ENCODE measurements at places on chromosomes 1 and 21.
A peak's percentile ranks its signal among the peaks of the same experiment; 100 is the strongest.

GRCh38 chr1:2233997-2234761 is 6.1 kb downstream of the SKI start:
- peak; percentile 93 for DNase-seq

DNA sequence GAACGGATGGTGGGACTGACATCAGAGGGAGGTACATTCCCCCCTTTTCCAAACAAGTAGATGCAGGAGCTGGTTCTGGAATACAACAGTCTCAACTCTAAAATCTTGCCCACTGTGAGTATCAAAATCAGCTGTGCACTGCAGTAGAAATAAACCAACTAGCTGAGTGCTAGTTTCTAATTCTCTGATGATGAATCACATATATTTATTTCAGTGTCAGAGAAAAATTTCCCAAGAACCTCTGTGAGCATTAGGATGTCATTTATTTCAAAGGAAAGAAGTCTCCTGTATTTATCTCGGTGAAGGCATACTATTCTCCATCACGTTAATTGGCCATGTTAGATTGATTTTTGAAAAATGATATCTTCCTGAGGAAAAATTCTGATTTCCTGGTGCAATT is 67.1 kb downstream of the LHX9 start:
- DNase-seq = no peak

DNA sequence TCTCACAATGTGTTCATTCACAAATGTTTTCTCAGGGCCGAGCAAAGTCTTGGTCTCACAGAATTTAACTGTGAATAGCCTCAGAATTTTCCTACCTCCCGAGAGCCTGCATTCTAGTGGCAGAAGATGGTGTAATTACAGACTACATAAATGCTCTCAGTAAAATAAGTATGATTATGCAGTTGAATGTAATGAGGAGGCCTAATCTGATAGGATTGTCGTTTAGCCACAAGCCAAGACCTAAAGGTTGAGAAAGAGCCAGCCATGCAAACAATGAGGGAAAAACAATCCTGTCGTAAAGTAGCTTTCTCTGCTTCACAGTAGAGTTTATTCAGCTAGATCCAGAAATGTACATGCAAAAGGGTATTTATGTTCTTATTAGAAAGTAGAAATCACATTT is 607.8 kb upstream of the B3GALT2 start:
- no peak for DNase-seq

DNA sequence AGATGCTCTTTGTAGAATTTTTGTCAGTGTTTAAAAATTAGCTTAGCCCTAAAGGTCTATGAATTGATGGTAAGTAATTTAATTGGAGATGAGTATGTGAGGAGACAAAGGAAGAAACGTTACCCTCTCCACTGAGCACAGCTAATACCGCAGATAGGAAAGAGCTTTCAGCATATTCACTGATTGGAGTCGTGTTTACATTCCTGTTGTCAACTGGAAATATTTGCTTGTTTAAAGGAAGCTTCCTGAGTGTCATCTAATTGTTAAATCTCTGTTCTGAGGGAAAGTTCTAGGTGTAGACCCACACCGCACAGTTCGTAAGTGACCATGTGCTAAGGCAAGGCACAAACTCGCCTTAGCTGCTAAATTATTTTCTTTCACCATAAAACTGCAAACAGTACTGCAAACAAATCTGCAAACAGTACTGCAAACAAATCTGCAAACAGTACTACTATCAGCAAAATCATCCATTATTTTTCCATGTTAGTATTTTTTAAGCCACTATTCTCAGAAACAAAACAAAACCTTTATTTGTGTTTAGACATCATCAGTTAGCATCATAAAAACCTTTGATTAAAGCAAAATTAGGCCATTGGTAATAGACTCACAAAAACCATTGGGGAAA is 32.6 kb downstream of the TOMM20 start:
- no peak for DNase-seq

GRCh38 chr1:77994117-77994705 is 10.5 kb upstream of the DNAJB4 start:
- DNase-seq = no peak

- DNase-seq = no peak
Measured at GRCh38 chr1:116460783-116461376, 87.8 kb downstream of the ATP1A1 start.

GRCh38 chr1:228021355-228022030 is 14.7 kb downstream of the WNT3A start:
- DNase-seq = no peak

DNA sequence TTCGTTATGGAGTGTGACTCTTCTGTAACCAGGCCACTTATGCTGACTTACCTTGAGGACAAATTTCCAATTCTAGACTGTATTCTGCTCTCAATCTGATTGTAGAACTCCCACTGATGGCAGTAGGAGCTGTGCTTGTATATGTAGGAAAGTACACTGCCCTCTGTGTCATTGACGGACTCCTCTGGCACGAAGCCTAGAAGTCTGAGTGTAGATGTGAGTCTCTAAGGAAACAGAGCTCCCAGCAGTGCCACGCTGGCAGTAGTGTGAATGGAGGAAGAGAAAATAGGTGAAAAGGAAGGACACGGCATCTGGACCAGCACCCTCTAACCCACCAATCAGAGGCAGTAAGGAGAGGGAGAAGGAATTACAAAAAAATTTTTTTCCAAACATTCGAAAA is 130.4 kb upstream of the ADGRL2 start:
- DNase-seq = no peak

DNA sequence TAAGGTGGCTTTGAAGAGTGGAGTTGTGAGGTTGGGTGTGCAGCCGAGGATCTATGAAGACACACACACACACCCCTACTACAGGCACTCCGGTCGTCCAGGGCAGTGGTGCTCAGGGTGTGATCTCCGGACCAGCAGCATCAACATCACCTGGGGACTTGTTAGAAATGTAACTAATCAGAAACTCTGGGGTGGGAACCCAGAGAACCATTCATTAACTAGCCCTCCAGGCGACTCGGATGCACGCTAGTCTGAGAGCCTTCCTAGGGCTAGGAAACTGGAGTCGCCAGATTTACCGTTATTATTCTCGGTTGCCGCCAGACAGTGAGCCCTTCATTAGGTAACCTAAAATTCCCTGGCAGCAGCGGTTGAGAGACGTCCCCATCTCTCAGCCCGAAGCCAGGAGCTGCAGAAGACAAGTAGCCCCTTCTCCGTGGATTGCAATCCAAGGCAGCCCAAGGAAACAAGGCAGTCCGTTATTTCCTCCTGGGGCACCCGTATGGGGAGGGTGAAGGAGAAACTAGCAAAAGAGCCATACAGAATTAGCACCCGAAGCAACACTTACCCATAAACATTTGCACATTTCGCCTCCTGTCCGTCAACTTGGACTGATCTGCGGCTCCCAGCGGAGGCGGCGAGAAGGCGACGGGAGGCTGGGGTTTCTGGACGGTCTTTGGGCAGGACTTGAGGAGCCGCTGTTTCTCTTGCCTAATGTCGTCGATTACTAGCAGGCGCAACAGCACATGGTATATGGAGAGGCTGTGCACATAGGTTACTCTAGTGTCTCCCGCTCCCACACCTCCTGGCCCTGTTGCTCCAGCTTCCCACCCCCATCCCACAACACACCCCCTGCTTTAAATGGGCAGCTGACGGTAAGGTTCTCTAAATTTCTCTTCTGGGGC is 2.9 kb upstream of the CCN1 start:
- no peak for DNase-seq

DNA sequence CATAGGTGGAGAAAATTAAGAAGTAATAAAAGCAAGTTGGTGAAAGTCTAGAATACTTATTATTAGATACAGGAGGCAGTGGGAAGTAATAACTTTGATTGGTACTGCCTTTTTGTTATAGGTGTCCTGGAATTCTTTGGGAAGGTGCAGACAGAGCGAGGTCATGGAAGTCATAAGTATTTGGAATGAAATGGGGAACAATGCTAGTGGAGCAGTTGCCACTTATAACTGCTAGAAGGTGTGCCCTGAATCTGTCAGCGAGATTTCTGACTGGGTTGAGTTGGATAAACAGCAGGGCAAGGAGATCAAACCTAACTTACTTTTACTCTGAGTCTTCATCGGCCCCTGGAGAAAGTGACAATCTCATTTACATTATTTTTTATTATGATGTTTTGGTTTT is 69.6 kb downstream of the LHX9 start:
- DNase-seq = no peak

- DNase-seq = no peak
Measured at GRCh38 chr1:19772053-19772452, 27.7 kb downstream of the TMCO4 start.

DNA sequence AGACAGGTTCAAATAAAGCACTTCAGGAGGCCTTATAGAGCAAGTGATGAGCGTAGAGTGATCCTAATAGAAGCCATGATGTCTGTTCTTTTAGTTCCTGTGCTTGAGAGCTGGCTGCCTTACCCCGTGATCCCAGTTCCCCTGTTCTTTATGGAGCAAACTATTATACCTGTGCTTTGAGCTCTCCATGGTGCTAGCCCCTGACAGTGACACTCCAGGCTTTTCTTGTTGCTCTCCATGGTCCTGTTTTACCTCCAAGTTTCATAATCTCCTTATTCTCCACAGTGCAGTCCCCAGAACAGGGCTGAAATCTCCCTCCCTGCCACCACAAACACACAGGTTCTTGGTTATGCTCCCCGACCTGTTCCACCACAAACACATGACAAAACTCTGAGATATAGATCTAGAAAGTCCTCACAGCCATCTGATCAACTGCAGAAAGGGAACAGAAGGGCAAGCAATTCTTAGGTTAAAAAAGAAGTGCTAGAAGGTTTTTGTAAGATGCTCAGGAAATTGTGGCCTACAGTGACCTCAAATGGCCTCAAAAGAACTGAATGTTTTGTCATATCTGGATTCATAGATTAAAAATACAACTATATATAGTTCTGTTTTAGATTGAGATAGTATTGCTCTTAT is 6.0 kb downstream of the CADM3 start:
- no peak for DNase-seq

- no peak for DNase-seq
Measured at GRCh38 chr1:20569523-20570098, 17.2 kb downstream of the FAM43B start.

DNA sequence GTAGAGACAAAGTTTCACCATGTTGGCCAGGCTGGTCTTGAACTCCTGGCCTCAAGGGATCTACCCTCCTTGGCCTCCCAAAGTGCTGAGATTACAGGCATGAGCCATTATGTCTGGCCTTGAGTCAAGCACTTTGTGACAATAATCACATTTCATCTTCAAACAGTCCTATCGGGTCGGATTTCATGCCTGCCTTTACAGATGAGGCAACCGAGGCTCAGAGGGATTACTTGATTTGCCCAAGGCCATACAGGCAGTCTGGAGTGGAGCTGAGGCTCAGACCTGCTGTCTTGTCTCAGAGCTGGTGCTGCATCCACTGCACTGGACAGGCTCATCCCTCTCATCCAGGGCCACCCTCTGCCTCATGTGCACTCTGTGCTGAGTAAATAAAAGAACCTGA is 26.6 kb downstream of the FAM151A start:
- DNase-seq = no peak

GRCh38 chr21:14300074-14300473 is 82.9 kb downstream of the HSPA13 start:
- DNase-seq = no peak

GRCh38 chr21:44576025-44576420 is 2.5 kb downstream of the KRTAP10-4 start:
- DNase-seq = no peak

DNA sequence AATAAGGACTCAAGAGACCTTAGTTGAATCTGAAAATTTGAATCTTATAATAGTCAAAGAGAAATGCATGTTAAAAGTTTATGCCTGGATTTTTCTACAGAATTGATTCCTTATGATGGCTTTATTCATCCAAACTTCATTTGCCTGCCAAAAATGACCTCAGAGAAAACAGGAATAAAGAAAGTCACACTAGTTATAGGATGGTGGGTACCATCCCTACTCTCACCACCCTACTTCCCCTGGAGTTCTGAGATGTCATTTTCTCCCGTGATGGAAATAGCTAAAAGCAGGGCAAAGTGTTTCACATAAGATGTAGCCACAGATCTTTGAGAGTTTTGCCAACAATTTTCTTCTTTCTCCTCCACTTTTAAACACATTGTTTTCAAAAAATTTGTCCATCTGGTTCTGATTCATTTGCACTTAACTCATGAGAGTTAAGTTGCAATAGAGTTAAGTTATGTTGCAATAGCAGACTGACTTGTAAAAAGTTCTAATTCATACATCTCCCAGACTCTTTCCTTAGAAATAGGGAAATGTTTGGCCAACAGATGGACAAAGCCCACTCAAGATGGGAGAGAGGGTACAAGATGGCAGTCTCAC is 384.6 kb downstream of the PLPP3 start:
- DNase-seq = no peak

GRCh38 chr21:34693192-34693810 is 24.5 kb downstream of the CLIC6 start:
- DNase-seq = no peak

DNA sequence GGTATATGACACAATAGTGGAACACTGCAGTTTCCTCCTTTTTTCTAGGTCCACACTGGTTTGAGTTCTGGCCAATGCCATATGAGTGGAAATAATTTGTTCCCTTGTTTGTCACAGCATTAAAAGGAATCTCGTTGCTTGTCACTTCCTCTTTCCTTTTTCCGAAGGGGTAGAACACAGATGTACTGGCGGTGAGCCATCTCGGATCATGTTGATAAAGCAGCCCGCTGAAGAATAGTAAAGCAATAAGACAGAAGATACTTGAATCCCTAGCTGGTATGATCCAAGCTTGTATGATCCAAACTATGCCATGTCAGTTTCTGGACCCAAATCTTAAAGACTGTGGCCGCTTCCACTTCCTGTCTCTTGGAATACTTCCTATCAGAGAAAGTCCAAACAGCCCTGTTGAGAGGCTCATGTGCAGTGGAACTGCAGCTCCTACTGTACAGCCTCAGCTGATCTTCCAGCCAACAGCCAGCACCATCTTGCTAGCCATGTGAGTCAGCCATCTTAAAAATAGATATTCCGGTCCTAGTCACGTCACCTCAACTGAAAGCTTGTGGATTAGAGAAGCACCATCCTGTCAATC is 40.3 kb downstream of the CFHR5 start:
- DNase-seq = no peak

GRCh38 chr21:46000182-46000730 is 18.7 kb downstream of the COL6A1 start:
- peak; percentile 6 for DNase-seq

DNA sequence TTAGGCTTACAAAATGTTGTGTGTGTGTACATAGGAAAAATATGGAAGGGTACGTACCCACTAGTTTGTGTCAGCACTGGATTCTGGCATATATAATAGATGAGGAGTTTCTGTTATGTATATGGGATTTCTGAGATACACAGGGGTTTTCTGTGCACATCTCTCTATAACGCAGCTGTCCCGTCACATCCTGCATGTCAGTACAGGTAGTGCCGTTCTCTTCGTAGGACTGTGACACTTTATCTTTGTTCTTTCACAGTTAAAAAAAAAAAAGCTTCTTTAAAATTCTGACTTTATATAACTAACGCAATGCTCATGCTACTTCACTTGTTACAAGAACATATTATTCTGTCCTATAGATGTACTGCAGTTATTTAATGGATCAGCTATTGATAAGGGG is 42.9 kb downstream of the ADARB1 start:
- DNase-seq = no peak

Data from CD4-positive, alpha-beta T cell treated with Interleukin-15 for 1 hour (primary cell).